Small intestine (tissue), 16 donors: ENCODE measurements at places on chromosomes 3 and 15. TPM values are rescaled to one million over a fixed set of nuclear protein-coding genes. Genes with fewer than 3 reads are reported as not detected.

Gene HRG
- not detected for polyA plus RNA-seq

Gene SPATA12
- polyA plus RNA-seq, result not detected

DNA sequence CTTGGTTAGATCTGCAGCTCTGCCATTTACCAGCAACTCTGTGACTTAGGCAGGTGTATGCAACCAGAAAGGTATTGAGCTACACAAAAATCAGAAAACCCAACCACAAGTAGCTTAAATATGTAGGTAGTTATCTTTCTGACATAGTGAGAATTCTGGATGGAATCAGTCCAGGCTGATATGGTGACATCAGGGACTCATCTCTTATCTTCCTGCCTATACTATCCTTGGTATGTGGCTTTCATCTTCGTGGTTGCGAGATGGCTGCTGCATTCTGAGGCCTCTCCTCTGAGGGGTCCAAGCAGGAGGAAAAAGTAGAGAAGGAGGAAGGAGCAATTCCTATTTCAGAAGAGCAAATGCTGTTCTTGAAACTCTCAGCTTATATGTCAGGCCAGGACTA, 40.0 kb downstream of the CTDSPL start:
- H3K4me1 ChIP-seq, result no peaks in the 10 kb centered on the region
- H3K27me3 ChIP-seq, result no peaks in the 10 kb centered on the region
- no peak overlapping the region for H3K27ac ChIP-seq
- H3K4me3 ChIP-seq, result no peak overlapping the region
- no peaks in the 10 kb centered on the region for H3K36me3 ChIP-seq

- H3K36me3 ChIP-seq, result no peaks in the 10 kb centered on the region
- no peaks in the 10 kb centered on the region for H3K27me3 ChIP-seq
- no peak overlapping the region for H3K4me3 ChIP-seq
- DNase-seq, result no peak
- no peak overlapping the region for H3K27ac ChIP-seq
Observed at GRCh38 chr3:52155912-52156311, 1.7 kb upstream of the POC1A start.

- H3K4me1 ChIP-seq, result no peaks in the 10 kb centered on the region
- no peak overlapping the region for H3K27ac ChIP-seq
- no peak for DNase-seq
- no peak overlapping the region for H3K4me3 ChIP-seq
Observed at GRCh38 chr15:45871121-45871855, 236.5 kb downstream of the SQOR start.
